NCI-H1694 (cell line): ENCODE measurements at places on chromosomes 3 and 15.

GRCh38 chr3:190178779-190179178, 58.1 kb upstream of the P3H2 start:
- no peak for DNase-seq

GRCh38 chr15:84840741-84841429, 23.7 kb downstream of the ALPK3 start:
- no peak for DNase-seq

- DNase-seq = no peak
Observed at GRCh38 chr3:16482770-16483531, 30.5 kb downstream of the RFTN1 start.

GRCh38 chr15:52797625-52798501, 7.7 kb upstream of the ONECUT1 start:
- no peak for DNase-seq

DNA sequence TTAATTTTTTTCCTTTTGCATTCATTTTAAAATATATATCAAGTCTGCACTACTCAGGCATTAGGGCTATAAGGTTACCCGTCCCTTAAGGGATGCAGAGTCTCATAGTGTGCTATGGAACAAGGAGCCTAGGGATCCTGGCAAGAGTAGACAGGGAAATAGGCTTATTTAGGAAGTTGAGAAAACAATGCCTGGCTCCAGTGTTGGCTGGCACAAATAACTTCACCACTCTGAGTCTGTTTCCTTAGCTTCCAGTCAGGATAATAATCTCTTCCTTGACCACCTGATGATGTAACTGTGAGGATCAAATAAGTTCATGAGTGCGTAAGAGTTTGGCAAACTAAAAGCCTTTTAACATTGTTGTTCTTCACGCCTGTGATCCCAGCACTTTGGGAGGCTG, 540.8 kb upstream of the IL12A start:
- DNase-seq = no peak

GRCh38 chr15:40092979-40093869, 15.5 kb downstream of the BMF start:
- no peak for DNase-seq

- DNase-seq = no peak
Observed at GRCh38 chr3:73546961-73547360, 77.8 kb downstream of the PDZRN3 start.

GRCh38 chr3:71968544-71968943, 183.6 kb upstream of the PROK2 start:
- no peak for DNase-seq

- no peak for DNase-seq
Observed at GRCh38 chr3:57889807-57890206, 118.4 kb upstream of the FLNB start.

GRCh38 chr15:31477851-31478701, 151.4 kb downstream of the KLF13 start:
- no peak for DNase-seq

DNA sequence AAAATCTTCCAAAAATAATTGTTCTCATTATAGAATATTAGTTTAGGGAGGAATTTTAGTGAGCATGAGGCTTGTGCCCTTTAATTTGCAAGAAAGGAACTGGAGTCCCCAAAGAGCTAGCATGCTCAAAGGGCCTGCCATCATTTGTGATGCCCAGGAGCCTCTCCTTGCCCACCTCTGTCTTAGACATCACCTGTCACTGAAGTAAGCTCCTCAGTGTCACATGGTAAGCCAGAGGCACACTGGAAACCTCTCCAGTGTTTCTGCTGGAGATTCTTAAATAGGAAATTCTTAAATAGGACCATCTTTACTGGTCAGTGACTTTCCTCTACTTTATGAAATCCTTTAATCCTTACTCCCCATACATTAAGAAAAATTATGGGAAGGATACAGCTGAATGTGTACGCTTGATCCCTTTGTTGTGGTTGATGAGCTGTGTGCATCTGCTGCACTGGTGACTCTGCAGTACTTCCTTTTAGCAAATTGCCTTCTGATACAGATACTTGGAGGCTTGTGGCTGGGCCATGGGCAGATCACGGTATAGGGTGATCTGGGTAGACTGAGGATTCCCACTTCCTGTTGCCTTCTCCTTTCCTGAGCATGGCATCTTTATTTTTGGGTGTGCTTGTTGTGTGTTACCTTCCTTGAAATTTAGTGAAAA, 197.4 kb downstream of the KLHL25 start:
- DNase-seq = no peak

DNA sequence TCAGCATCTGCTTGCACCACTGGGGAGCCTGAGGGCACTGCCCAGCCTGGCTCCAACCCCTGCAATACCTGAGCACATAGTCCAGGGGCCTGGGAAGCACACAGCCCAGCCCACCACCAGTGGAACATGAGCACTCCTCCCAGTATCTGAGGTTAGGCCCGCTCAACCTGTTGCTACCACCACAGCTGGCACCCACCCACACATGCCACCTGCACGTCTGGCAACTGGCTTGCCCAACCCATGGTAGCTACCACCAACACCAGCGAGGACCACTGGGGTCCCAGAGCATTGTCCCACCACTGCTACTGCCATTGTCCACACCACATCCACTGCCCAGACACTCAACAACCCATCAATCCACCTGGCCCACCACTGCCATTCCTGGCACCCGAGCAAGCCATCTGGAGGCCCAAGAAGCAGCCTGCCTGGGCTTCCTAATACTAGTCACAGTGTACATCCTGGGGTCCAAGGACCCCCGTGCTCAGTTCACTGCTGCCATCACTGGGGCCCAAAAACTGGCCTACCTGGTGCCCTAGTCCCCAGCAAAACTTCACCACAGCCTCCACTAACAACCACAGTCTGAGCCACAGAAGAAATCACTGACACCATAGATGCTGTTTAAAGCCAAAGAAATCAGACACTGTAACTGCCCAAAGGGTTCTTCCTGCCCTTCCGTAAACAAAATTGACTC, 62.1 kb upstream of the TBC1D23 start:
- DNase-seq = no peak

- no peak for DNase-seq
Observed at GRCh38 chr3:160837394-160837980, 81.5 kb downstream of the PPM1L start.

DNA sequence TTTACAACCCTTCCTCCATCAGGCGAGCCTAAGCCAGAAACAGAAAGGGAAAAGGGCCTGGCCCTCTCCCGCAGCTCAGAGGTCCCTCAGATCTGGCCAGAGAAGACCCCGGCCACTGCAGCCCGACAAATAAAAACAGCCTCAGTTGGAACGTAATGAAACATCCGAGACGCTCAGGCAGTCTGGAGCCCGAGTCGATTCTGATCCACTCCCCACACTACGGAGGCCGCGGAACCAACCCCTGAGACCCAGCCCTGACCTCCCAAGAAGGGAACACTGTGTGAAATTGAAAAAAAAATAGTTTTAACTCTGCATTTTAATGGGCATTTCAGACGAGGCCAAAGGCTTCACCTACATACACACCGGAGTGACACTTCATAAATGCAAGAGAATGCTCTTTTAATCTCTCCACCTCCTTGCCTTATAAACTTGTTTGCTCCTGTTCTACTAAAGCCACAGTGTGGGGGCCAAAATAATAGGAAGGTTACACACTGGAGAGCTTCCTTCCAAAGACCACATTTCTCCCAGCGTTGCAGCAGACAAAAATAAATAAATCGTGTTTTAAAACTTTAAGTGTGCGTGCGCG, 3.7 kb downstream of the MEIS2 start:
- DNase-seq = no peak

GRCh38 chr15:66294157-66294931, 976 bp downstream of the DIS3L start:
- DNase-seq = no peak

DNA sequence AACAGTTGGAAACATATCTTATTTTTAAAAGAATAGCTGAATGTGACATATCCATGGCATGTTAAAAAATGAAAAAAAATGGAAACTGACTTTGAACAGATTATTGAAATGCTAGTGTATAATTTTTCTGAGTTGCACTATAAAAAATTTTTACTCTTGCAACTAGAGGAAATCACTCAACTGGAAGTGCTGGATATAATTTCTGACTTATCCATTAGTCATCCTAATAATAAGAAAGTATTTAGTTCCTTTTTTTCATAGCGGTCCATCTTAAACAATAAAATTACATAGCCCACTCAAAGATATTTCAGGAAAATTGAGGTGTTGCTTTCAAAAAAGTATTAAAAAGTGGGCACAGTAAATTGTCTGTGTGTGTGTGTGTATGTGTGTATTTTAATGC, 80.7 kb downstream of the MBNL1 start:
- DNase-seq = no peak

DNA sequence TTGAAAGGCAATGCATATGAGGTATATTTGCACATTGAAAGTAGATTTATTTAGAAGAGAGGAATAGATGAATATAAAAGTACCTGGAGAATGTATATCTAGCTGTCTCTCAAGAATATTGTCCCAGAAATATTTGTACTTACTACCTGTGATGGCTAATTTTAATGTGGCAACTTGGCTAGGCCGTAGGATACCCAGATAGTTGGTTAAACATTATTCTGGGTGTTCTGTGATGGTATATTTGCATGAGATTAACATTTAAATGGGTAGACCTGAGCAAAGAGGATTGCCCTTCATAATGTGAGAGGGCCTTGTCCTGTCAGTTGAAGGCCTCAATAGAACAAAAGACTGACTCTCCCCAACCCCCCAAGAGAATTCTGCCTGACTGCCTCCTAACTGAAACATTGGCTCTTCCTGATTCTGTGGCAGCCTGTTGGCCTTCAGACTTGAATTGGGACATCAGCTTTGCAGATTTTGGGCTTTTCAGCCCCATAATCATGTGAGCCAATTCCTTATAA, 69.4 kb upstream of the FILIP1L start:
- DNase-seq = no peak

GRCh38 chr15:66144978-66145725, 108.4 kb downstream of the MEGF11 start:
- no peak for DNase-seq

GRCh38 chr15:39056357-39056756, 491.7 kb upstream of the RASGRP1 start:
- DNase-seq = no peak

- DNase-seq = no peak
Observed at GRCh38 chr3:20573175-20573574, 387.2 kb upstream of the SGO1 start.

- no peak for DNase-seq
Observed at GRCh38 chr3:147397155-147397874, 9.0 kb downstream of the ZIC4 start.
